Heart left ventricle (tissue), 16 donors: ENCODE measurements at places on chromosomes 16 and 17.

DNA sequence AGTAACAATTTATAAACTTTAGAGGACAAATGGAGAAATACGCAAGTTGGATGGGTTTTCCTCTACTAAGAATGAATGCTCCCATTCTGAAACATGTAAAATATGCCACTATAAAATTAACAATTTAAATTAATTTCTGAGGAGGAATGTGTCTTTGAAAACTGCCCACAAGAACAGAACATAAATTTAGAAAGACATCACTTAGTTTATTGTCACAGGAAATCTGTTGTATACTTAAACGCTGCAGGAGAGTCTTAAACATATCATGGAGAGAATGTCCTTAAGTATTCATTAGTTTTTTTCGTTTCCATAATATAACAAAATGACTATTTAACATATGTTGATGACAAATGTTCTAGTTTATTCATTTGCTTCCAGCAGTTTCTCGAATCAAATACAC, 29.6 kb downstream of the USP32 start:
- no peaks in the 10 kb centered on the region for H3K27me3 ChIP-seq
- no peaks in the 10 kb centered on the region for H3K36me3 ChIP-seq
- H3K4me3 ChIP-seq = no peak overlapping the region
- no peak overlapping the region for H3K27ac ChIP-seq
- DNase-seq = no peak

DNA sequence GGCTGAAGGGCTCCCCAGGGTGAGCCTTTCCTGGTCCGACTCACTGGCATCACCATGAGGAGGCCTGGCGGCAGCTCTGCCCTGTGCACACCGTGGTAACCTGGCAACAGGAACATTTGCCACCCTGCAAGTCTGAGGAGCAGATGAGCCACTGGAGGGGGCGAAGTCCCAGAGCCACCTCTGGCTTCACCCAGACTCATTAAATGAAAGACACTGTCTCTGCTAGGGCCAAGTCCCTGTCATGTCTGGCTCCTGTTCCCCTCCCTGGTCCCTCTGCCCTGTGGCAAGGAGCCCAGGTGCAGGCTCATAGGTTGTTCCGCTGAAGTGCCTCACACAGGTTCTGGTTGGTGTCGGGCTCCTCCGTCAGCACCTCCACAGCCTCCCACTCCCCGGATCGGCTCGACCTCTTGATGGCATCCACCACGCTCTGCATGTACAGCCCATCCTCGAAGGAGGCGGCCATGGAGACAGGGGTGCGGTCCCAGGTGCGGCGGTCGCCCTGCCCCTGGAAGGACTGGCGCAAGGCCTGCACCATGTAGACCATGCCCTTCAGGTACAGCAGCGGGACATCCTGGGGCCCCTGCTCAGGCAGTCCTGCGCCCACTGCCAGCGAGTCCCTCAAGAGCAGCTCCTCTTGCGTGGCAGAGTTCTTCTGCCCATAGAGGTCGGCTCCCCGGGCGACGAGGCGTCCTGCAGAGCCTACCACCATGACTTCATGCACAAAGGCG, 8.4 kb downstream of the C16orf86 start:
- H3K4me1 ChIP-seq = peaks cover 14% of the 10 kb centered on the region
- H3K27ac ChIP-seq = peak overlapping the region; percentile 73
- DNase-seq = no peak
- no peaks in the 10 kb centered on the region for H3K27me3 ChIP-seq
- H3K4me3 ChIP-seq = no peak overlapping the region
- peaks cover 10% of the 10 kb centered on the region for H3K36me3 ChIP-seq

GRCh38 chr16:85428899-85429775, 184.0 kb upstream of the GSE1 start:
- peak; percentile 25 for DNase-seq
- no peaks in the 10 kb centered on the region for H3K36me3 ChIP-seq
- H3K27ac ChIP-seq = no peak overlapping the region
- H3K4me1 ChIP-seq = no peaks in the 10 kb centered on the region
- no peaks in the 10 kb centered on the region for H3K27me3 ChIP-seq

GRCh38 chr17:71963351-71963750, 157.5 kb upstream of the SOX9 start:
- no peaks in the 10 kb centered on the region for H3K36me3 ChIP-seq
- H3K4me1 ChIP-seq = no peaks in the 10 kb centered on the region
- H3K27ac ChIP-seq = no peak overlapping the region
- H3K4me3 ChIP-seq = no peak overlapping the region
- H3K27me3 ChIP-seq = no peaks in the 10 kb centered on the region

GRCh38 chr16:87228363-87228762, 88.8 kb downstream of the C16orf95 start:
- H3K27ac ChIP-seq = no peak overlapping the region
- DNase-seq = no peak
- H3K27me3 ChIP-seq = no peaks in the 10 kb centered on the region
